Breast epithelium (tissue), 4 donors: ENCODE measurements at places on chromosomes 12 and 14.
A peak's percentile ranks its signal among the peaks of the same experiment; 100 is the strongest.

- H3K4me1 ChIP-seq, result no peaks in the 10 kb centered on the region
- H3K27ac ChIP-seq, result no peak overlapping the region
- no peaks in the 10 kb centered on the region for H3K36me3 ChIP-seq
- DNase-seq, result no peak
These were observed 45.9 kb downstream of the IFNG start for GRCh38 chr12:68113644-68114043.

DNA sequence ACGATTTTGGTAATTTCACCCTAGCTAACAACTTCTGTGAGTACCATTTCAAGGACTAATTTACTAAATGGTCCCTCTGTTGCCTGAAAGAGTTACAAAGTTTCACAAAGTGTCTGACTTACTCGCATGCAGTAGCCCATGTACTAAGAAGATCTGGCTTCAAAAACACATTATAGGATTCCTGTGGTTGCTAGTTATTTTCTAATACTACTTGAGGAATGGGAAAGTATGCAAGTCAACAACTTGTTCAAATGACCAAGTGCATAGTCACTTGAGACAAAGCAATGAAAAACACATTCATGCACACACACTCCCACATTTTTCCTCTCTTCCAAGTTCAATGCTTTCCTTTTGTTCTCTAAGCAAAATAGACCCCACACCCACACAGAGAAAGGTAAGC is 219.7 kb upstream of the TMPO start:
- no peaks in the 10 kb centered on the region for H3K27me3 ChIP-seq
- H3K4me3 ChIP-seq, result no peak overlapping the region
- no peak for DNase-seq
- H3K4me1 ChIP-seq, result no peaks in the 10 kb centered on the region

DNA sequence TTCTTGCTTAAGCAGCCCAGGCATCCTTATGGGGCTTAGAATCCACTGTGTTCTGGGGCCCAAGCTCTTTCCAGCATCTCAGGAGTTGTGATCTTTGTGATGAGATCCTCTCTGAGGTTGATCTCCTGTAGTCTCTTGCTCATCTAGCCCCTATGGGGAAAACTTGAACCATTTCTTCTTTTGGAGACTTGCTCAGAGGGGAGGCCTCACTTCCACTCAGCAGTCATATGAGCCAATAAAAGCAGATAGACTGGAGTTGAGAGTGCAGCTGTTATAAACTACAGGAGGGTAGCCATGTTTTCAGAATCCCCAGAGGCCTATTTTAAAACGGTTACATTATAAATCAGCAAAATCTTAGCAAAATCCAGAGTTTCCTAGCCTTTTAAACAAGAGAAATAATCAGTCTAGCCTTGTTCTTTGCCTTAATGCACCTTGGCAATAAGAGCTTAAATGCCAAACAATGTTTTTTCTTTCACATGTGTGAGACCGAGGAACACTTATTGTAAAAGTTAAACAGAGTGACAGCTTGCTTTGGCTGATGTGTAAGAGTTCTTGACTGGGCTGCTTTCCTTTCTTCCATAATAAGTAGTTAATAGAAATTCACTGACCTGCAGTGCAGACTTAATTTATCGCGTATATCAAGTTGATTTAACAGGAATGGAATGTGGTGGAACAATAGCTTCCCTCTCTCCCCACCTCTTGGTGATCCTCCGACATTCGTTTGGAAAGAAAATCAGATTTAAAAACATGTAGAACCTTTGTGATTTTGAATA is 168.3 kb downstream of the NEDD1 start:
- DNase-seq, result no peak
- H3K27me3 ChIP-seq, result no peaks in the 10 kb centered on the region
- H3K4me3 ChIP-seq, result no peak overlapping the region
- no peaks in the 10 kb centered on the region for H3K4me1 ChIP-seq

GRCh38 chr12:2334271-2334670 is 281.5 kb downstream of the CACNA1C start:
- no peaks in the 10 kb centered on the region for H3K36me3 ChIP-seq
- DNase-seq, result no peak
- no peak overlapping the region for H3K4me3 ChIP-seq
- H3K27me3 ChIP-seq, result no peaks in the 10 kb centered on the region
- H3K27ac ChIP-seq, result no peak overlapping the region

GRCh38 chr12:10212739-10213131 is at the start of gene GABARAPL1:
GABARAPL1 (plus strand) TSS chr12:10212877; CDS start chr12:10213130, 253 bp downstream.
- H3K27me3 ChIP-seq, result no peaks in the 10 kb centered on the region
- peak within 1 kb of the TSS; percentile 99 for H3K27ac ChIP-seq
- no peaks in the 10 kb centered on the region for H3K36me3 ChIP-seq
- H3K4me1 ChIP-seq, result no peaks in the 10 kb centered on the region
- peak; percentile 84 for DNase-seq

DNA sequence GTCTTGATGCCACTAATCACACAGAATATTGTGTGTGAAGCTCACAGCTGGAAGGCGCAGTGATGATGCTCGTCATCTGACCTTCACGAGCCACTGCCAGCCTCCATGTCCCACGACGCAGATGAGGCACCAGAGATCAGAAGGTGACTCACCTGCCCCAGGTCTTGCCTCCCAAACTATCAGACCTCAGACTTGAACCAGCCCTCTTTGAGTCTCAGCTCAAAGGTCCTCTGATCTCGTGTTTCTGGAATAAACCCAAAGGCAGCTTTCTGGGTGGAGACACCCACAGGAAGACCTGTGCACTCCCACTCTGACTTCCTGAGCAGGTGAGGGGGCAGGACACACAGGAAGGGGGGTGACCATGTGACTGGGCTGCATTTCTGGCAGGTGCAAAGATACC is 19.6 kb upstream of the CHGA start:
- no peak overlapping the region for H3K4me3 ChIP-seq
- no peaks in the 10 kb centered on the region for H3K27me3 ChIP-seq
- no peak for DNase-seq
- H3K36me3 ChIP-seq, result no peaks in the 10 kb centered on the region

DNA sequence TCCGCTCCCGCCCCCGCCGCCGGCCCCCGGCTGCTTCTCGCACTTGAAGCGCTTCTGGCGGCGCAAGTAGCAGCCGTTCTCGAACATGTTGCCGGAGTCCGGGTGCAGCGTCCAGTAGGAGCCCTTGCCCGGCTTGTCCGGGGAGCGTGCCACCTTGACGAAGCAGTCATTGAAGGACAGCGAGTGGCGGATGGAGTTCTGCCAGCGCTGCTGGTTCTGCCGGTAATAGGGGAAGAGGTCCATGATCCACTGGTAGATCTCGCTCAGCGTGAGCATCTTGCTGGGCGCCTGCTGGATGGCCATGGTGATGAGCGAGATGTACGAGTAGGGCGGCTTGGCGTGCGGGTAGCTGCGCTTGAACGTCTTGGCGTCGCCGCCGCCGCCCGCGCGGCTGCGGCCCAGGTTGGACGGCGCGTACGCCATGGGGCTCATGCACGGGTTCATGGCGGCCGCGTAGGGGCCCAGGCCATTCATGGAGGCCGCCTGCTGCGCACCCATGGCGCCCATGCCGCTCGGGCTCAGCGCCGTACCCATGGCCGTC is 3.0 kb downstream of the FOXA1 start:
- H3K4me1 ChIP-seq, result no peaks in the 10 kb centered on the region
- H3K27ac ChIP-seq, result peak overlapping the region; percentile 82
- no peak for DNase-seq
- no peaks in the 10 kb centered on the region for H3K36me3 ChIP-seq
- H3K4me3 ChIP-seq, result peak overlapping the region; percentile 55

- H3K27me3 ChIP-seq, result no peaks in the 10 kb centered on the region
- no peaks in the 10 kb centered on the region for H3K36me3 ChIP-seq
- H3K27ac ChIP-seq, result no peak overlapping the region
These were observed 3.9 kb upstream of the SYNE3 start for GRCh38 chr14:95520346-95520745.

- H3K4me1 ChIP-seq, result no peaks in the 10 kb centered on the region
- H3K27ac ChIP-seq, result no peak overlapping the region
- no peak for DNase-seq
- H3K27me3 ChIP-seq, result peaks cover 11% of the 10 kb centered on the region
- no peak overlapping the region for H3K4me3 ChIP-seq
These were observed 58.4 kb downstream of the FZD10 start for GRCh38 chr12:130220706-130221100.

- H3K27me3 ChIP-seq, result no peaks in the 10 kb centered on the region
- no peak overlapping the region for H3K27ac ChIP-seq
- no peaks in the 10 kb centered on the region for H3K36me3 ChIP-seq
- no peak for DNase-seq
- H3K4me3 ChIP-seq, result no peak overlapping the region
These were observed 149.7 kb downstream of the ZNF664 start for GRCh38 chr12:124122722-124123121.

DNA sequence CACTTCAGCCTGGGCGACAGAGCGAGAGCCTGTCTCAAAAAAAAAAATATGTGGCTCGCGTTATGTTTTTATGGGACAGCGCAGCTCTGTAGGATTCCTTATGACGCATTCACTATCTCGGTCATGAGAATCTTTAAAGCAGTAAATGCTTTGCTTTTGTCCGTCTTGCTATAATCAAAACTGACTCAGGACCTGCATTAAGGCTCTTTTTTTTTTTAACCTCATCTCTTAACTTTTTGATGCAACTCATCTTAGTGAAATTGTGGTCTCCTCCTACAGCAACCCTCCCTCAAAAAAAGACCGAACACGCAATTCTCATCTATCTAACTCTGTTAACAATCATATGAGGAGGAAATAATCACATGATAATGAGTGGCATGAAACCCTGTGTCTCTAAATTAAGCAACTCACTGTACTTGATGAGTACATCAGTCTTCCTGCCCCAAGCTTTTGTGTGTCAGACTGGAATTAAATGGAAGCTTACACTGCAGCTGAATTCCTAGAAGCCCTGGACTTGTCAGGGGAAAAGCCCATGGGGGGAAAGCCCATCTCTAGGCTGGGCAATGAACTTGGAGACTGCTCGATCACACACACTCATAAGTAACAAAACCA is 4.3 kb downstream of the P2RX4 start:
- no peak overlapping the region for H3K4me3 ChIP-seq
- H3K4me1 ChIP-seq, result no peaks in the 10 kb centered on the region
- no peaks in the 10 kb centered on the region for H3K27me3 ChIP-seq
- H3K27ac ChIP-seq, result peak overlapping the region; percentile 57
- no peak for DNase-seq
- H3K36me3 ChIP-seq, result no peaks in the 10 kb centered on the region

DNA sequence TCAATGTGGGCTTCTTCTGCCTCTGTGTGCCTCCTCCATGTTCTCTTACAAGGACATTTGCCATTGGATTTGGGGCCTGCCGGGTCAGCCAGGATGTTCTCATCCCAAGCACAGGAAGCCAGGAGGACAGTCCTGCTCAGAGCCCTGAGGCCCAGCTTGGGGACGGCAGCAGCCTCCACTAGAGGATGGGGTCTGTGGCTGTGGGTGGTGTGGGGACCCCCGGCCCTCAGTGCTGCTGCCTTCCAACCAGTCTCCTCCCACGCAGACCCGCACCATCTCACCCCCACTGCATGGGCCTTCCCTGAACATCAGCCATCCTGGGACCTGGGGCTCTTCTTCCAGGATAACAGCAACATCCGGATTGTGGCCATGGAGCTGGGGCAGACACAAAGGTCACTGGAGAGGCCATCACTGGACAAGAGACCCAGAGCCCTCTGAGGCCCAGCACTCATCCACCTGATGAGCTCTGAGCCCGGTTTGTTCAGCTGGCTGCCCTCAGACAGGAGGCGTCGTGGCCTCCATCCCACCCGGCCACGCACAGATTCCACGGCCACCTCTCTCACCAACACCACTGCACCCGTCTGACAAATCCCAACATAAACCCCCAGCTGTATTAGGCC is 56.5 kb upstream of the C14orf180 start:
- H3K27me3 ChIP-seq, result no peaks in the 10 kb centered on the region
- H3K27ac ChIP-seq, result no peak overlapping the region
- no peak overlapping the region for H3K4me3 ChIP-seq
- H3K36me3 ChIP-seq, result no peaks in the 10 kb centered on the region

GRCh38 chr12:6723607-6724408 is at the start of gene COPS7A:
COPS7A (plus strand) TSS chr12:6724046; CDS start chr12:6724657, 611 bp downstream.
- H3K4me3 ChIP-seq, result peak within 1 kb of the TSS; percentile 72
- H3K36me3 ChIP-seq, result peaks cover 8% of the 10 kb centered on the region
- peak; percentile 97 for DNase-seq
- H3K27ac ChIP-seq, result peak within 1 kb of the TSS; percentile 91
- H3K27me3 ChIP-seq, result no peaks in the 10 kb centered on the region

DNA sequence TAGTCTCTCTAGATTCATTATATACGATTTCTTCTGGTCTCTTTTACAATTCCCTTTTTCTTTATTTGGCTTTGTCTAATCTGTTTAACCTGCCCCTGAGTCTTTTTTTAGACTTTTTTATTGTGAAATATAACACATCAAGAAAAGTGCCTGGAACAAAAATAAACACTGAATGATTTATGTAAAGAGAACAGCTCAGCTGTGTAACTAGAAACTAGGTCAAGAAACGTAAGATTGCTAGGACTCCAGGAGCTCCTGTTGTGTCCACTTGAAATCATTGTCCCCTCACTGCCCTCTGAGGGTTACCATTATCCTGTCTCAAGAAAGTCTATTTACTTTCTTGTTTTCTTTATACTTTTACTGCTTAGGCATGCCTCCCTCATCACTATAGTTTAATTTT is 23.1 kb downstream of the EXD2 start:
- no peaks in the 10 kb centered on the region for H3K36me3 ChIP-seq
- H3K4me3 ChIP-seq, result no peak overlapping the region
- no peaks in the 10 kb centered on the region for H3K27me3 ChIP-seq
- no peak overlapping the region for H3K27ac ChIP-seq

DNA sequence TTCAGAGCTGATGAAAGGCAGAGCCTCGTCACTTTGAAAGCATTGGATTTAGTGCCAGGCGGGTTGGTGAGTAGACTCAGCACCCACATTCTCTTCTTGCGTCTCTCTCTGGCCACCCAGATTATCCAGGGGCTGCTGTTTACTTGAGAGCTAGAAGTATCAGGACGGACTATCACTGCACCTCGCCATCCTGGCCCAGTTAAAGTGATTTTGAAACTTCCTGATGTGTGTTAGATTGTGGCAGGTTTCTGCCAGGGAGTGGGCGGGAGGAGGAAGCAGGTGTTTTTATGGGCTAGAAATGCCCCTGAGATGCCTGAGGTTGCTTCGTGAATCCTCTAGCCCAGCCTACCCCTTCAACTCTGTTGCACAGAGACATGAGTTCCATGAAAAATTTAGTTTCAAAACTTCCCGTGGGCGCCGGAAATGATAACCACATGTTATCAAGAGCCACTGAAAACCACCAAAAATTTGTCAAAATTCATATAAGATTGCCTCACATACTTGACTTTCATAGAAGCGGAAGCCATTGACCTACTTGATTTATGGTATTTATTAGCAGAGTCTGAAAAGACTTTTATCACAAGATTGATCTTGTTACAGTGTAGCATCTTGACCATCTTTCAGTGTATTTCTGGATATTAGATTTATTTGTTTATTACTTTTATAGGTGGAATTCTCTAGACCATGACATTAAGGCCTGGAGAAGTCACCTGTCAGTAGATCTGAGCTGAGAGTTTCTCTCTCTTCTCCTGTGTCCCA is 466.0 kb downstream of the RAD51B start:
- H3K4me3 ChIP-seq, result no peak overlapping the region
- no peaks in the 10 kb centered on the region for H3K36me3 ChIP-seq
- no peak for DNase-seq

- peaks cover 3% of the 10 kb centered on the region for H3K36me3 ChIP-seq
- no peak overlapping the region for H3K4me3 ChIP-seq
- no peak for DNase-seq
- H3K27me3 ChIP-seq, result no peaks in the 10 kb centered on the region
These were observed 96.1 kb downstream of the RBM19 start for GRCh38 chr12:113870035-113870434.

GRCh38 chr12:51915951-51916350 is 8.6 kb downstream of the ACVRL1 start:
- H3K27ac ChIP-seq, result no peak overlapping the region
- no peaks in the 10 kb centered on the region for H3K36me3 ChIP-seq
- H3K4me3 ChIP-seq, result no peak overlapping the region
